ENCODE measurements at places on chromosomes 4 and X.

DNA sequence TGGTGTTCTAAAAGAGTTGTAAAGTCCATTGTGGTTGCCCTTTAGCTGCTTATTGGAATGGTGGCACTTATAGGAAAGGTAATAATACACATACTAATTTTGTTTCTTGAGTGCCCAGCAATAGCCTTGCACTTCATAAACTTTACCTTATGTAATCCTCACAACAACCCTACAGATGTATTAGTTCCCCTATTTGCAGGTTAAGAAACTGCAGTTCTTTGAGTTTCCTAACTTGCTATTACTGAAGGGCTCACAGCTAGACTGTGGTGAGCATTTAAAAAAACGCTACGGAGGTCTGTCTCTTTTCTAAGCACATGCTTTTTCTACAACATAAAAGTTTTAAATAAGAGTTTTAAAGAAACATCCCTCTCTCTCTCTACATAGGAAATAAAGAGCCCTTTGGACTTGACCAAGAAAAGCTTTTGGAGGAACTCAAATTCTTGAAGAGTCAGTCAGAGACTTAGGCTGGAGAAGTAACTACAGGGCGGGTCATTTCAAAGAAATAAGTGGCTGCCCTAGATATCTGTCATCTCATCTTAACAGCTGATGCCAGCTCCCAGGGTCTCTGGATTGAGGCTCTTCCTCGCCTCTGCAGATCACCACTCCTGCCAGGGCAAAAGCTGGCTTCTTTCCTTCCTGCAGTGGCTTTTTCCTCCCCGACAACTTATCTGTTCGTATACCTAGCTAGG, 42.0 kb upstream of the FBXW7 start:
- DNase-seq: no peak

DNA sequence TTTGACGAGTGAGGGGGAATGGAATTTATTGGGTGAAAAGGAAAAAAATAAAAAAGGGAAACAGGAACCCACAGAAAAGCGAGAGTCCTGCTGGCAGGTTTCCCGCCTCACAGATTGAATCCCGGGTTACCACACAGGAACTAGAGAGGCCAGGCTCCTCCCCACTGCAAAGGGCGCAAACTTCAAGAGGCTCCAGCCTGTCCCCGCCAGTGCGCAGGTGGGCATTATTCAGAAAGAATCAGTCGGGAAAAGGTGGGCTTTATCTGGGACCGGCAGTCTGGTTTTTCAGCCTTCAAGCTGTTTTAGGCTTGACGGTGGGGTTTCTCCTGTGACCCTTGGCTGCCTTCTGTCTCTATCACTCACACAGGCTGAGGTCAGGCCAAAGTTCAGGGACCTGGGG, 1496.8 kb downstream of the RPA4 start:
- DNase-seq: no peak

DNA sequence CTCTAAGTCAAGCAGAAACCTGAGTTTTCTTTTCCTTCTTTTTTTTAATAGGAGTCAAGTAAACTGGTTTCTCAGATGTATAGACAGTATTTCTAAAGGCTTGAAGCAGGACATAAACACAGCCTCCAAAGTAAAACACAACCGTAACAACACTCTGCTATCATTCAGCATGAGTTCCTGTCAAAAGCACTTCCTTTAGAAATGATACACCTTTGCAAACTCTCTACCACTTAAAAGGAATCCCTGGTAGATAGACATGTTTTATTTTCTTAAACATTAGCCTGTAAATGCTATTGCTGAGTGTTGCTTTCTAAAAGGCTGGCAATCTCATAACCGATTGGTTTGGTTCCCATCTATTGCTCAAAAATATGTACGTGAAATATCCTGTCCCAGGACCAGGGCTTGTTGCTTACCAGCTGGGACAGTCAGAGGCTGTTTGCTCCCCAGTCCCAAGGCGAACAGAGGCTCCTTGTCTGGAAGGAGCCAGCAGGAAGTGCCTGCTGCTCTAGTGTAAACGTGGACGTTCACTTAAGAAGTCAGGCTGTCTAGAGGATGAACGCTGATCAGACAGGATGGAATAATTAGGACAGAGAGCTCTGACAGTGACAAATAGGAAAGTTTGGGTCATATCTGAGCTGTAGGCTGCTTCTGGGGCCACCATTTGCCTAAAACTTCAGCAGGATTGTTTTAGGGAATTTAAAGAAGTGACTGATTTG, 173.9 kb upstream of the KLF3 start:
- DNase-seq: no peak

DNA sequence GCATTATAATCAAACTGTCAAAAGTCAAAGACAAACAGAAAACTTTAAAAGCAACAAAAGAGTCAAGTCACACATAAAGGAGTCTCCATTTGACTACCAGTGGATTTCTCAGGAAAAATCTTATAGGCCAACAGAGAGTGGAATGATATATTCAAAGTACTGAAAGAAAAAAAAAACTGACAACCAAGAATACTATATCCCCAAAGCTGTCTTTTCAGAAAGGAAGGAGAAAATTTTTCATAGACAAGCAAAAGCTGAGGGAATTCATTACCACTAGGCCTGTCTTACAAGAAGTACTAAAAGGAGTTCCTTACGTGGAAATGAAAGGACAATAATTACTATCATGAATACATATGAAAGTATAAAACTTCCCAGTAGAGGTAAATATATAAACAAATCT, 39.0 kb downstream of the SLC10A7 start:
- DNase-seq: no peak

DNA sequence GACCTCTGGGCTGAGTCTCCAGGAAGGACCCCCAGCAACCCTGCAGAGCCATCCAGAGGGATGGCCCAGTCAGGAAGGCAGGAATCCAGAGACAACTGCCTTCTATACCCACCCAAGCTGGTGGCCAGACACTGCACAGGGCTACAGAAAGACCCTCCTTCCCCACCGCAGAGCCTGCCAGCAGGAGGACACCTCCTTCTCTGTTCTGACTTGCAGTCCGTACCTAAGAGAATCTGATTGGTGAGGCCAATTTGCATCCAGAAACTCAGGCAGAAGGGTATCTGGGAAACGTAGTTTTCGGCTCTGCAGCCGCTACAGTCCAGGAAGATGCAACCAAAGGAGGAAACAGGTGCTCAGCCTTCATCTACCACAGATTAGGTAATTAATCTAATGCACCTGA, 155.4 kb upstream of the FRG1 start:
- no peak for DNase-seq

- no peak for DNase-seq
These were observed 73.2 kb downstream of the FAM53A start for GRCh38 chr4:1610791-1611500.

DNA sequence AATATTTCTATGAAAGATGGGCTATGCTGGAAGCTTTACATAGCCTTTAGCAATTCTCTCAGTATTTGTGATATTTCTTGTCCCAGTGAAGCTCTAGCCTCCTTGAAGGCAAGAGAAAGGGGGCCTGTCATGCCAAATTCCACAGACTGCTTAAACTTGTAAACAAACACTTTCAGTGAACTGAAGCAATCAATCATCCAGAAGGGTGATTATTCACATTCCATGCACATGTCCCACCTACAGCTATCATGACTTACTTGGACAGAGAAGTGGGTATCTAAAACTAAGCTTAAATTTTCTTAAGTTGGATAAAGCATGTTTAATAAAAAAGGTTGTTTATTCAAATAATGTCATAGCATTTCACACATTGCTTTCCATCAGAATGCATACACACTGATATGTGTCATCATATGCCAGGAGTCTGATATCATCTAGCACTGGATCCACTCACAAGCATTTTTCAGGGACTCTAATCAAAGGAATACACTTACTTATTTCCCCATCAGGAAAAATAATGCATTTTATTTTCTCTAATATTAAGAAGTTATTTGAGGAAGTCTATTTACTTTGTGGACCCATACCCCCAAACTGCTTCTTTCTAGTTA, 1.2 kb upstream of the FSTL5 start:
- DNase-seq: no peak

- no peak for DNase-seq
These were observed 88.0 kb downstream of the GUCY2F start for GRCh38 chrX:109393859-109394258.

- no peak for DNase-seq
These were observed 118.0 kb downstream of the CAMK2D start for GRCh38 chr4:113643505-113643904.

DNA sequence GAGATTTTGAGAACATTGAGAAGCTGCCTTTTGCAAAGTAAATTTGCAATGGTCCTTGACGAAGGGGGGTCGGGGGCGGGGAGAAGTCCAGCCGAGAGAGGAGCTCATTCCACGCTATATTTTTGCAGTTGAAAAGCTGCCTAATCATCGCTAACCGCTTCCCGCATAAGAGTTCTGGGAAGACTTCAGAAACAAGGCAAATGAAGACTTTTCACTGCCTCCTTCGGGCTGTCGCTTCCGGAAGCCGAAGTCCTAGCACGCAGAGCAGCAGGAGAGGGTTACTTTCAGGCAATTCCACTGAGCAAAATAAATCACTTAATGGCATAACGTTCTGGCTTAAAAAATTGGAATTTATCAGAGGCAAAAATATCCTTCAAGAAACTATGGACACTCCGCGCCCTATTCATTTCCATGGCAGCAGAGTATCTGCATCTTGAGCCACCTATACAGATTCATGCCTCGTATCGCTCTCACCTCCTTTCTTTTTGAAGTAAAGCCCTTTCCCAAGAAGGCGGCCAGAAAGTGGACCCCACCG, 2.6 kb upstream of the LRAT start:
- DNase-seq: no peak

DNA sequence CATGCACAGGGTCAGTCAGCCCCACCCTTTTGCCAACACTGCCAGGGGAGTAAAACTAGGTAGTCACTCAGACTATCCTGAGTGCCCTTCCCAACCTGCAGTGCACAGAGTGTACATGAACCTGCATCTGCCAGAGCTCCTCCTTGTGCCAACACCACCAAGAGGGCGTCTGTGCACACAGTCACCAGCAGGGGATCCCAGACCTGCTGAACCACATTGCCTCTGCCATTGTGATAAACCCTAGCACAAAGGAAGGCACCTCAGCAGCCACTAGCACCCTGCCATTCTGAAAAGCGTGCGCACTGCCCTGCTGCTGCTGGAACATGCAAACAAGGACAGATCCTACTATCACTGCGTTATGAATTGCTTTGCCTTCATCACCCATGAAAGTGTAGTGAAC, 247.8 kb upstream of the POU3F4 start:
- DNase-seq: no peak

DNA sequence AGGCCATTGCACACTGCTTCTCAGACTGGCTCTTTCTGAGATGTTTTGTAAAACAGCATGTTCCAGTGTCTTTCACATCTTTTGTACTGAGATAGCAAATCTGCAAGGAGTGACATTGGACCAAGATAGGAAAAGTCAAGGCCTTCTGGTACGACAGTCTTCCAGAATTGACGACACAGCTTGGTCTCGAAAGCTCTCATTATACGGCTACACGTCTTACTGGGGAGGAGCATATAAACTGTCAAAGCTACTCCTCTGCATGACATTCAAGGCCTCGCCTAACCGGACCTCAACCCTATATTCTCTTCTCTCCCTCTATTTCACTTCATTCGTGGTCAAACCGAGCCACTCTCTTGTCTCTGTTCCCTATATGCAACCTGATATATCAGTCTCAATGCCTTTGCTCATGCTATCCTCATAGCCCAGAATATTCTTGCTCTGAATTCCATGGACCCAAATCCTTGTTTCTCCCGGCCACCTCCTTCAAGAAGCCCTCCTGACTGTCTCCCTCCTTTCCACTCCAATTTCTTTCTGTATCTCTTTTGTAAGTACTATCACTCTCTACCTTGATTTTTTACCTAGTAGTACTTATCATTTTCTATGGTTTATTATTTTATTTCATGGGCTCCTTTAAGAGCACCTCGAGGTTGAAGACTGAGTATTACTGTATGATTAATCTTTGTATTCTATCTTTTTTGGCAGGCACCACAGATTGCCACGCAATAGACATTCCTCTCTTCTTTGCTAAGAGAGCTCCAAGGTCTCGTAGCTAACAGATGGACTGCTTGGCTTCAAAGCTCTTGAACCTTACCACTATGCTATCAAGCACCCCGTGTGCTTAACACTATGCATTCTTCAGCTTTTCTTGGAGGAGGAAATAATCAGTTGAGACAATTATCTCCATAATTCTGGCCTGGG, 35.1 kb downstream of the RBM47 start:
- no peak for DNase-seq
